ENCODE measurements at places on chromosomes 3 and 15. TPM values are rescaled to one million over a fixed set of nuclear protein-coding genes. Genes with fewer than 3 reads are reported as not detected.

- H3K4me1 ChIP-seq: peaks cover 39% of the 10 kb centered on the region
- H3K4me3 ChIP-seq: peak within 1 kb of the TSS; percentile 92
- H3K27ac ChIP-seq: peak within 1 kb of the TSS; percentile 78
- peaks cover 28% of the 10 kb centered on the region for H3K27me3 ChIP-seq
- DNase-seq: peak; percentile 37
Observed at GRCh38 chr3:115623044-115623868, at the start of gene GAP43. TSS of gene GAP43 (plus strand) at chr3:115623510. CDS start at chr3:115623690, 180 bp downstream.

GRCh38 chr3:139518926-139519842 is 20.4 kb downstream of the RBP1 start:
- no peak overlapping the region for H3K27ac ChIP-seq
- peaks cover 34% of the 10 kb centered on the region for H3K27me3 ChIP-seq
- no peaks in the 10 kb centered on the region for H3K4me1 ChIP-seq
- H3K36me3 ChIP-seq: peaks cover 2% of the 10 kb centered on the region
- no peak overlapping the region for H3K4me3 ChIP-seq

DNA sequence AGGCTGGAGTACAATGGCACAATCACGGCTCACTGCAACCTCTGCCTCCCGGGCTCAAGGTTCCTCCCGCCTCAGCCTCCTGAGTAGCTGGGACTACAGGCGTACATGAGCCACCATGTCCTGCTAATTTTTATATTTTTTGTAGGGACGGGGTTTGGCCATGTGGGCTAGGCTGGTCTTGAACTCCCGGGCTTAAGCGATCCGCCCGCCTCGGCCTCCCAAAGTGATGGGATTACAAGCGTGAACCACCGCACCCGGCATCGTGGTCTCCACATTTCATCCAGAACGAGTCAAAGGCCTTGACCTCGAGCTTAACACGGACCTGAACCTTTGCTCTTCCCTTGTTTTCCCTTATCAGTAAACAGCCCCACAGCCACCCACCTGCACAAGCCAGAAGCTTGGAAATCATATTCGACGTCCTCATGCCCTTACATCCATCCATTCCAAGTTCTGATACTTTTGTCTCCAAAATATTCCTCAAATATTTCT is 1.4 kb upstream of the PTPN23 start:
- no peaks in the 10 kb centered on the region for H3K27me3 ChIP-seq
- H3K27ac ChIP-seq: peak overlapping the region; percentile 100
- no peak for DNase-seq
- peaks cover 28% of the 10 kb centered on the region for H3K4me1 ChIP-seq
- H3K36me3 ChIP-seq: no peaks in the 10 kb centered on the region
- peak overlapping the region; percentile 97 for H3K4me3 ChIP-seq

DNA sequence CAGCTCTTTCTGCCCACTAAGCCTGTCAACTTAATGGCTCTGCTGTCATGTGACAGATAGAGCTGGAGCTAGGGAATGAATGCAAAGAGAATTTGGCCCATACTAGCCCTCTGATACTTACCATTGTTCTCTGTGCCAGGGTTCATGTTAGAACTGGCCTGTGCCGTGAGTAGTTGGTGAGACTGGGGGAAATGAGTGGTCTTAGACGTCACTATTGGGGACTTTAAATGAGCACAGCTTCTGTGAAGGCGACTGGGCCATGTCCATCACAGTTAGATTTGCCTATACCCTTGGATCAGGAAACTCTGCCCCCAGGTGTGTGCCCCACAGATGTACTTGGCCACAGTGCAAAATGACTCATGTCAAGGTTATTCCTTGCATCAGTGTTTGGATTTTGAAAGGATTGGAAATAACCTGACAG is 124.9 kb downstream of the PTPRG start:
- H3K27ac ChIP-seq: no peak overlapping the region
- H3K4me3 ChIP-seq: no peak overlapping the region
- H3K4me1 ChIP-seq: peaks cover 67% of the 10 kb centered on the region
- no peaks in the 10 kb centered on the region for H3K27me3 ChIP-seq

TMEM212 gene
- not detected for total RNA-seq

DNA sequence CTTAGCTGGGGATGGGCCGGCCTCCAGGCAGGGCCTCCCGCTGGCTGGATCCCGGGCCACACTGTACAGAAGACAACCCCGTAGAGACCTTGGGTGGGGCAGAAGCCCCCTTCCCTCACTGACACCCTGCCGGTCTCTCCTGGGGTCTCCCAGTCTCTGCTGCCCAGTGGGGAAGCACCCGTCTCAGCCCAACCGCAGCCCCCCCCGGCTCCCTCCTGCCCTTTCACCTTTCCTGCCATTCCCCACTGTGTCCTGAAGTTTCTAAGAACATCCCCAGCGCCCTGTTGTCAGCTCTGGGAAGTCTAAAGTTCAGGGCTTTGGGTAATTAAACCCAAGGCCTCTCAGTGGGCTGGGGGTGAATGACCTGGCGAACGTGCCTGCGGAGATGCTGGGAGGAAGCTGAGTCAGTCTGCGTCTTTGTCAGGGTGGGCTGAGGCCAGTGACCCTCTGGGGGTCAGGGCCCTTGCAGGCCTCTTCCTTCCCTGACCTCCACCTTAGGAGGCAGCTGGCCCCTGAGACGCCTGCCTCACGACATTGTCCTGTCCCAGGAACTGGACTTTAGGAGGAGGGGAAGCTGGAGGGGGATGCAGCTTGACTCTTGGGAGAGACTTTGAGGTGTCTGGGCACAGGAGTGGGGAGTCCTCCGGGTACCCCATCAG is 1.4 kb upstream of the SLC51A start:
- H3K27ac ChIP-seq: no peak overlapping the region
- peaks cover 39% of the 10 kb centered on the region for H3K4me1 ChIP-seq
- no peaks in the 10 kb centered on the region for H3K27me3 ChIP-seq
- H3K4me3 ChIP-seq: no peak overlapping the region

Measured in neural crest cell (in vitro differentiated cells).